ENCODE measurements at places on chromosomes 7 and 10. TPM values are rescaled to one million over a fixed set of nuclear protein-coding genes. Genes with fewer than 3 reads are reported as not detected.

ASIC3 gene
- total RNA-seq: 5.3 TPM

SFRP5 gene
- total RNA-seq: not detected

PNLIPRP1 gene
- not detected for total RNA-seq

EBF3 gene
- not detected for total RNA-seq

LRRC18 gene
- total RNA-seq: not detected

BLNK gene
- total RNA-seq: not detected

GIMAP6 gene
- total RNA-seq: 54.6 TPM

CALML5 gene
- not detected for total RNA-seq

TMEM176A gene
- total RNA-seq: not detected

FRMPD2 gene
- total RNA-seq: not detected

ACSM6 gene
- total RNA-seq: not detected

MMD2 gene
- not detected for total RNA-seq

CNNM2 gene
- total RNA-seq: 10.1 TPM

PRTFDC1 gene
- 1.6 TPM for total RNA-seq

TUBAL3 gene
- total RNA-seq: not detected

CPEB3 gene
- 3.8 TPM for total RNA-seq

LRRD1 gene
- not detected for total RNA-seq

SLC39A12 gene
- not detected for total RNA-seq

INA gene
- total RNA-seq: 0.09 TPM

OPN1SW gene
- total RNA-seq: not detected

GPR26 gene
- not detected for total RNA-seq

FZD1 gene
- total RNA-seq: not detected

CYP3A4 gene
- total RNA-seq: not detected

WEE2 gene
- total RNA-seq: not detected
